ENCODE measurements at places on chromosomes 11 and 22.

- no peak for DNase-seq
Measured at GRCh38 chr11:74444173-74444826, 23.0 kb downstream of the KCNE3 start.

DNA sequence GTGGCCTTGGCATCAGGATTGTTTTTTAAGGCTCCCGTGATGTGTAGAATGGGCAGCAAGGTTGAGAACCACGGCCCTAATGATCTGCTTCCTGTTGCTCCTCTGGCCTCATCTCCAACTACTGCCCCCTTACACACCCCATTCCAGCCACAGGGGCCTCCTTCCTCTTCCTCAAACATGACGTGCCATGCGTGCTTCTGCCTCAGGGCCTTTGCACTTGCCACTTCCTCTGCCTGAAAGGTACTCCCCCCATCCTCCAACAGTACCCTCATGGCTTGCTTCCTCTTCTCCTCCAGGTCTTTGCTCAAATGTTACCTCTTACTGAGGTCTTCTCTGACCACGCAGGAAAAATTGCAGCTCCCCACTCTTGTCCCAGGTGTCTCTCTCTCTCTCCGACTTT, 93.9 kb upstream of the CSNK2A3 start:
- no peak for DNase-seq

DNA sequence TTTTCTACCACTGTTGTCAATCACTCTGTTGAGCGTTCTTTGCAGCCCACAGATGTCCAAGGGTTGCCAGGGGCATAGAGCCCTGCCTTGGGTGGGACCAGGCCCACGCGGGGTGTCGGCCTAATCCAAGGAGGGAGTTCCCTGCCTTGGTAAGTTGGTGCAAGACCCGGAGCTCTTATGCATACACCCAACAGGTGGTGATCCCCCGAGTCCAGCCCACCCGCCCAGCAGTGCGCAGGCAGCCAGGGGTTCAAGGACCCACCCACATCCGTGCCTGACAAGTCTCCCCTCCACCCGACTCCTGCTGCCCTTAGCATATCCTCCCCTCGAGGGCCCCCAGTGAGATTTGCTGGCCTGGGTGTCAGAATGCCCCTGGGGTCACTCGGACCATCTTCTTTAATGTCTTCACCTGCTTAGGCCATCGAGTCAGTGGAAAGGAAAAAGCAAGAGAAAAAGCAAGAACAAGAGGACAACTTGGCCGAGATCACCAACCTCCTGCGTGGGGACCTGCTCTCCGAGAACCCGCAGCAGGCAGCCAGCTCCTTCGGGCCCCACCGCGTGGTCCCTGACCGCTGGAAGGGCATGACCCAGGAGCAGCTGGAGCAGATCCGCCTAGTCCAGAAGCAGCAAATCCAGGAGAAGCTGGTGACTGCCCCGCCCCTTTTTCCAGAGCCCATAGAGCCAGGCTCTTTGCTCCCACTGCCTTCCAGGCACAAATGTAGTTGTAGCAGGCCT, 12.2 kb downstream of the RIBC2 start:
- no peak for DNase-seq

GRCh38 chr22:37430941-37431340, 3.7 kb upstream of the ELFN2 start:
- no peak for DNase-seq

DNA sequence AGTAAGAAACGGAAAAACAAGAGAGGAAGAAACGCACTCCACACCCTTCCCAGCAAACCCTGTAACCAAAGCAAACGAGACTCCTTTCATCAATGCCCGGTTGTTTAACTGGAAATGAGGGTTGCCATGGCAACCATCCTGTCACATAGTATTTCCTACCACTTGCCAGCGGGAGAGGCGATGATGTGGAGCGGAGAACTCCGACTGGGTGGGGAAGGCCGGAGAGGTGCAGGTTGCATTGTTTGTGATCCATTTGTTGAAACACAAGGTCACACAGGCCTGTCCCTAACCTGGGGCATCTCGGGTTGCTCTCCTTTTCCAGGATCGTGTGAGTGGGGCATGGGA, 609.9 kb downstream of the BUD13 start:
- no peak for DNase-seq

GRCh38 chr22:23363683-23364082, 183.4 kb downstream of the BCR start:
- no peak for DNase-seq

- DNase-seq = no peak
Measured at GRCh38 chr11:118547132-118547531, 16.1 kb downstream of the TMEM25 start.

GRCh38 chr11:91366816-91367215, 857.8 kb upstream of the FAT3 start:
- no peak for DNase-seq

DNA sequence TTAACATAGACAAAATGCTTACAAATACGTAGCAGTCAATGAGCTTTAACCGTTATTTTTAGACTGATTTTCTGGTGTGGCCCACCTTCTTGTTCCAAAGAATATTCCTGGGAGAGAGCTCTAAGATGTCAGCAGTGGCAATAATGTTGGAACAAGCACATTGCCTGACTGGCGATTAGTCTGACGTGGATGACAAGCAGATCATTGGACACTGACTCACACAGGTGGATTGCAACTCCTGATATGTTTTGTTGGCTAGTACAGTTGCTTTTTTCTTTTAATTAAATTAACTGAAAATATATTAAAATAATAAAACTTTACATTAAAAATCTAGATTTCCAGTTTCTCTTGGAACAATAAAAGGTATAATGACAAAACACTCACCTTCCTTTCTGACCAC, 78.0 kb downstream of the TENM4 start:
- DNase-seq = no peak

DNA sequence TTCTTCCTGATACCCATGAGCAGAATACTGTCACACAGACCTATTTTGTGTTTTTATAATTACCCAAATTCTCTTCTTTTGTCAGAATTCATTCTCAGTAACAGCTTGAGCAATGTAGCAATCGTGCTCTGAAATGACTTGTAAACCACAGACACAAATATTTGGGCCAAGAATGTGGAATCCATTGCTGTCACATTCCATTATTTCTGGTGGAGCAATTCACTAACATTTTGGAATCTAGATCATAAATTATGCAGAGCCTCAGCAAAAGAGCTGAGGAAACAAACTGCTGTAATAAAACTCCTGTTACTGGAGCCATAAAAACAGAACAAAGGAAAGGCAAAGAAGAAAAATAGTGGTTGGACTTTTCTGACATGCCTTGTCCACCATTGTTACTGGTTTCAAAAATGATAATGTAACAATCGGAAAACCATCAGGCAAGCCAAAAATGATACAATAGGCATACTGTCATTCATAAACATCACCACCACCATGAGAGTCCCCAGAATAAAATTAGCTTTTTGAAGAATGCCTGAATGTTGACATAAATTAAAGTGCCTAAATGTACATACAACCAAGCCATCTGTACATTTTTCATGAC, 223.4 kb upstream of the PITPNB start:
- no peak for DNase-seq

DNA sequence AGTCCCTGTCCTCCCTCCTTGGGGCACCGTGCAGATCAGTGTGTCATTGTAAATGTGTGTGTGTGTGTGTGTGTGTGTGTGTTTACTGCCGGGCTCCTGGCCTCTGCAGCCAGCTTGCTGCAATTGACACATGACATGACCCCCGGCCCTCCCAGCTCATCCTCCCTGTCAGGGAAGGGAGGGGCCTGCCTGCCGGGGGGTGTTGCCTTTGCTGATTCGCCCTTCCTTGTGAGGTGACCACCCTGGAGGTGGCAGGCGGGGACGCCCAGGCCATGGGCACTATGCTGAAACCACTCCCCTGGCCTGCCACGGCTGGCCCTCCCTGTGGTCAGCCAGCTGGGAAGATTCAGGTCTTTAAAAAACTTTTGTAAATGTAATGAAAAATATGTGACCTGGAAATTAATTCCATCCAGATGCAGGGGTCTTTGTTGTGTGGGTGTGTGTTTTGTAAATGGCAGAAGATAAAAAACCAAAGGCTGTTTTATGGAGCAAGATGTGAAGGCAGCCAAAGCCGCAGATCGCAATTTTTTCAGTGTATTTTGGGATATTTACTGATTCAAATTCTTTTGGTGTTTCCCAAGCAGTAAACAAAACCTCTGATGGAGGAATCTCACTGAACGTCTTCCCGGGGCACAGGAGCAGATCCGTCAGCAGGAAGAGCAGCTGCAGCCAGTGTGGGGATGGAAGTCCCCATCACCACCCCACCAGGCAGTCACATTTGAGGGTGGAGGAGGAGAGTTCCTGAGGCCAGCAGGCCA, 23.2 kb downstream of the SHISAL1 start:
- DNase-seq = no peak

GRCh38 chr11:48125866-48126265, 90.7 kb upstream of the OR4B1 start:
- DNase-seq = no peak

DNA sequence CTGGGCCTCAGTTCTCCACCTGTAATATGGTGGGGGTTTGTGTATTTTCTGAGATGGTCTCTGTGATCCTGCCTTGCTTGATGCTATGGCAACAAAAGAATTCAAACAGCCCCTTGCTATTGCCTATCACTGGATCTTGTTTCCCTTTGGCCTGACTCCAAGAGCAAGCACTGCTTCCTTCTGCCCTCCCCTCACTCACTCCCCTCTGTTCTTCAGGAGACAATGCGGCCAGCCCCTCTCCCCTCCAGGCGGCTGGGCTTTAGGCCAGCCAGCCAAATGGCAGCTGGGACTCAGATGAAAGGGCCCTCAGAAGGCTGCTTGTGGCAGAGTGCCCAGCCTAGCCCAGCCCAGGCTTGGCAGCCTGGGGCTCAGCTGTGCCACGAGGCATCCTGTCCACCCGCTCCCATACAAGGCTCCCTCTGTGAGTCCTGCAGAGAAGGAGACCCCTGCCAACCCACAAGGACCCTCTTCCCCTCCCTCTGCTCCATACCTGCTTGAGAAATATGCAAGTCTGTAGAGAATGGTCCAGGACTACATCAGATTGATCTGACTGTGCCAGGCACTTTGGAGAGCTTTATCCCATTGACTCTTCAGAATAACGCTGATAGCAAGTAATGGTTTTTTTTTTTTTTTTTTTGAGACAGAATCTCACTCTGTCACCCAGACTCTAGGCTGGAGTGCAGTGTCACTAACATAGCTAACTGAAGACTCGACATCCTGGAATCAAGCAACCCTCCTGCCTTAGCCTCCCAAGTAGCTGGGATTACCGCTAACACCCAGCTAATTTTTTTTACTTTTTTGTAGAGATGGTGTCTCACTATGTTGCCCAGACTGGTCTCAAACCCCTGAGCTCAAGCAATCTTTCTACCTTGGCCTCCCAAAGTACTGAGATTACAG, 7.6 kb upstream of the KCTD14 start:
- no peak for DNase-seq

DNA sequence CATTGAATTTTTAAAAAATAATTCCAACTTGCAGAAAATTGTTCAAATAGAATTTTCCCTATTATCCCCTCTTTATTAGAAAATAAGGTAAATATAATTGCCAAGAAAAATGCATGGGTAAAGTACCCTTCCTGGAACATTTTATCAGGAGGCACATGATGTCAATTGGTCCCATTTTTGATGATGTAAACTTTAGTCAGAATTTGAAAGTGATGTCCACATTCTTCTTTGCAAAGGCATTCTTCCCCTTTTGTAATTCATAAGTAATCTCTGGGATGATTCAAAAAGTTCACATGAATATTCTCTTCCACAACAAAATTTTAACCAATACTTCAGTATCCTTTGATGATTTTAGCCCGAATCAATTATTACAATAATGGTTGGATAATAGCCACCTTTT, 86.9 kb upstream of the ANO3 start:
- DNase-seq = no peak
